ENCODE measurements at places on chromosomes 3 and 15. TPM values are rescaled to one million over a fixed set of nuclear protein-coding genes. Genes with fewer than 3 reads are reported as not detected.

The SLC38A3 gene
- total RNA-seq: not detected

The PLSCR5 gene
- total RNA-seq: not detected

The FBXL2 gene
- 8.1 TPM for total RNA-seq

The LMCD1 gene
- 93.6 TPM for total RNA-seq

All from lower lobe of right lung (tissue), 2 donors.